ENCODE measurements at places on chromosomes 11 and 22.

- no peak for DNase-seq
These were observed 12.9 kb downstream of the OLFML1 start for GRCh38 chr11:7498193-7498592.

DNA sequence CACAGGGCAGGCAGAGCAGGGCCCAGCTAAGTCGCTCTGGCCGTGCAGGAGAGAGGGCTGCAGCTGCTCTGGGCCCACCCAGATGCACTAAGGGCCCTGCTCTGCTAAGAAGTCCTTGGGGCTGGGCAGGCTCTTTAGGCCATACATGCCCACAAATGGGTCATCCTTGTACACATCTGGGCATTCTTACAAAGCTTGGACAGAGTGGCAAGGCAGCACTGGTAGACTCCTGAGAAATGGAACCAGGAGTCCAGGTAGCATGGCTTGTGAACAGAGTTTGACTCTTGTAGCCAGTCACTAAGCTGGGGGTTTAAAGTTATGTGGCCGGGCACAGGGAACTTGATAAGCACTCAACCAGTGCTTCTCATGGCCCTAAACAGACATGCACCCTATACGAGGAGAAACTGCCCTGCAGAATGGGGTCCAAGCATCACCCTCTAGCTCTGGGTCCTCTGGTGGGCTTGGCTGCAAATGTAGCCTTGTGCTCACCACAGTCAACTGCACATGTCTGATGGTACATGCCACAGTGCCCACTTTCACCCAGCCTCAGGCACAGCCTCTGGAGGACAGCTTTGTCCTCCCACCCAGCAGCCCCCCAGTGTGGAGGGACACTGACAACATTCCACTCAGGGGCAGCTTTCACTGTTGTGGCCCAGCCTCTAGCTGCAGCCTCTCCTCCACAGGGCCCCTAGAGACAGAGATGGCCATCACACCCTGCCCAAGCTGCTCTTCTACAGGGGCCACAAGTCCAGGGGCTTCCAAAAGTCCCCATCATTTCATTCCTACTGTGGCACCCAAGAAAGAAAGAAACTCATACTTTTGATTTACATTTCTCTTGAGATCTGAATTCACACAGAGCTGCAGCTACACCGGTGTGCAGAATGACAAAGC, 75.2 kb downstream of the DGCR2 start:
- DNase-seq: no peak

GRCh38 chr11:45106440-45106839, 40.0 kb upstream of the PRDM11 start:
- no peak for DNase-seq

GRCh38 chr11:115605871-115606497, 101.8 kb upstream of the CADM1 start:
- no peak for DNase-seq

DNA sequence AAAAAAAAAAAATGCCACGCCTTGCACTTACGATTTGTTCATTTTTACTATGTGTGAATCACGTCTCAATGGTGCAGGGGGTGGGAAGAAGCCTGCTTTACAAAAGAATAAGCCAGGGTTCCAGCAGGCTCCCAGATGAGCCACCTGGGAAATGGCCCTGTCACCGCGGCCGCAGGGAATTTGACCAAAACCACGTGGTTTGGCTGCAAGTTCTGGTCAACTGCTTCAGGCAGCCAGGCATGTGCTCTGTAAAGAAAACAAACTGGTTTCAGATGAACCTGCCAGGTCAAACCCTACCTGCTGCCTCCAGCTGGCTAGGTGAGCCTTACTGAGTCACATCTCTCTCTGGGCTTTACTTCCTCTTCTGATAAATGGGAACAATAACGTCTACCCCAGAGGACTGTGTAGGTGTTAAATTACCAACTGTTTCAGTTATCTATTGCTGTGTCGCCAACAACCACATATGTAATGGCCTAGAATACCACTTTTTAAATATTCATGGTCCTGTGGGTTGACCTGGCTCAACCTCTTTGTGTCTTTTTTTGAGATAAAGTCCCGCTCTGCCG, 30.5 kb upstream of the GCAT start:
- no peak for DNase-seq

DNA sequence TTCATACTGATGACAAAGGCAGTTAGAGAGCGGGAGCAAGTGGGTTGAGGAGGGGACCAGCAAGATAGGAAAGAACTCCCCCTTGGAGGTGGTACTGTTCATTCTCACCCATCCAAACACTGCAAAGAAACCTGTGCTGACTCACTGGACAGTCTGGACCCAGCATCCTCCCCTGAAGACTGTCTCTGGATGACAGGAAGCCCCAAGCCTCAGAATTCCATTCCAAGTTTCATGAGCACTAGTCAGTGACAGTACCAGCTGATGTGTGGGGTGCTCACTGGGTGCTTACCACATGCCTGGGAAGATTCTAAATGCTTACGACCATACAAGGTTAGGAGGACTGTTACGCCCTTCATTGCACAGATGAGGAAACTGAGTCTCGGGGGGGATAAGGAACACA, 160.9 kb downstream of the IGLL1 start:
- no peak for DNase-seq

DNA sequence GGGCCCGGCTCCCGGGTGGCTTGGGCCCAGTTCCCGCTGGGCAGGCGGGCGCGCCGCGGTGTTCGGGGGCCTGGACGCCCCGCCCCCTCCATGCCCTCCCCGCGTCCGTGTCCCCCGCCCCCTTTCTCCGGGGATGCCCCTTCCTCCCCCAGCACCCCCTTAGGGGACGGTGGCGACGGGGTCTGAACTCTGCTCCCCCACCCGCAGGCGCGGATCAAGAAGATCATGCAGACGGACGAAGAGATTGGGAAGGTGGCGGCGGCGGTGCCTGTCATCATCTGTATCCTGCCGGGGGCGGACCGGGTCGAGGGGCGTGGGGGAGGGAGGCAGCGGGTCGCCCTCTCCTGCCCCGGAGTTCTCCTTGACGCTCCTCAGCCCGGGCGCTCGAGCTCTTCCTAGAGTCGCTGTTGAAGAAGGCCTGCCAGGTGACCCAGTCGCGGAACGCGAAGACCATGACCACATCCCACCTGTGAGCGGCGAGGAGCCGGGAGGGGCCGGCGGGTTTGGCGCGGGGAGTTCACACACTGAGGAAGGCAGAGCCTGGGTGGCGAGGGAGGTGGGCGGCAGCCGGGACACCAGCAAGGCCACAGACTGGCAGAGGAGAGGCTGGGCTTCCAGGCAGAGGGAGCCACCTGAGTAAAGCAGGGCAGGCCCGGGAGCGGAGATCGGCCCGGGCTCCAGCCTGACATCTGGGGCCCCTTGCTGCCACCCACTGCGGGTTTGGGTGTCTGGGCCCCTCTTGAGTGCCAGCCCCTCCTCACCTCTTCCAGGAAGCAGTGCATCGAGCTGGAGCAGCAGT, 546 bp downstream of the DRAP1 start:
- DNase-seq: peak; percentile 54

DNA sequence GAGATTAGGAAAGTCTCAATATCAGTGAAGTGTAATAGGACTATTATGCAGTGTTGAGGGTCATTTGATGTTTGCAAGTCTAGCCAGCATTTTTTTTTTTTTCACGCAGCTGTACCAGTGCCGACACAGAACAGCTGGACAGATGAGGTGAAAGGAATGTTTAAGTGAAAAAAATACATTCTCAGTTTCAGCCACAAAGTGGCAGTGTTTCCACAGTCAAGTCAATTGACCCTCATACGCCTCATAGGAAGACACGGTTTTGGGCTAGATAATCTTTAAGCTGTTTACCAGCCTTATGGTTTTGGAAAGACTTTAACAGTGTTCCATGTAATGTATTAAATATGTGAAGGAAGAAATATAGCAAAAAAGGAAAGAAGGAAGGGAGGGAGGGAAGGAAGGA, 349.9 kb upstream of the ANO3 start:
- DNase-seq: no peak

- DNase-seq: peak; percentile 10
These were observed 89.9 kb downstream of the PPP6R3 start for GRCh38 chr11:68550485-68550817.

- DNase-seq: no peak
These were observed 103.7 kb downstream of the CTTN start for GRCh38 chr11:70501933-70502540.

DNA sequence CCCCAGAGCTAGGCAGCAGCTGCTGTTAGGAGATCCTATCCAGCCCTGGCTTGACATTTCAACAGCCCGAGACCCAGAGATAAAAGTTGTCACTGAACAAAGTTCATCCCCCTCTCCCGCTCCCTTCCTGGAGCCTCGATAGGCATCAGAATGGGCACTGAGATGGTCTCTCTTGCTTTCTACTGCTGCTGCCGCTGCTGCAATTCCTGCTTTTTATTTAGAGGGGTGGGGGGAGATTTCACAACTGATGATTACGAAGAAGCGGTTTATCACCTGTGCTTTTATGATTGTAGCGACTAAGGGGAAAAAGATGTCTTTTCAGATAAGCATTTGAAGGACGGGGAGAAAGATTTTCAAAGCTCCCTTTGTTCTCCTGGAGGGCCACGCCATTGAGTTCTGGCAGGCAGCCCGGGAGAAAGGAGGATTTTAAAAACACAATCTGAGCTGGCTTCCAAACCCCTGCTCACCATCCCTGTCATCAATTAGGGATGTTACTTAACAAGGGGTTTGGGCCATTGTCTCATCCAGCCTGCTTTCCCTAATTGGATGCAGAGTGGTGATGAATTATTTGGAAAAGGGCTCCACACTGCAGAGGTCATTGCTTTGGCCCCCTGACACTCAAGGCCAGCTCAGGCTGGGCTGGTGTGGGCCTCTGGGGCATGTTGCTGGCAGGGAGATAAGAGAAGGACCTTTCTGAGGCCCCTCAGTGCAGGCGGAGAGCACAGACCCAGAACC, 344.7 kb downstream of the BUD13 start:
- DNase-seq: no peak
